ENCODE measurements at places on chromosomes 2 and 18.

GRCh38 chr18:61569176-61569892, 236.1 kb downstream of the CDH20 start:
- DNase-seq = no peak

DNA sequence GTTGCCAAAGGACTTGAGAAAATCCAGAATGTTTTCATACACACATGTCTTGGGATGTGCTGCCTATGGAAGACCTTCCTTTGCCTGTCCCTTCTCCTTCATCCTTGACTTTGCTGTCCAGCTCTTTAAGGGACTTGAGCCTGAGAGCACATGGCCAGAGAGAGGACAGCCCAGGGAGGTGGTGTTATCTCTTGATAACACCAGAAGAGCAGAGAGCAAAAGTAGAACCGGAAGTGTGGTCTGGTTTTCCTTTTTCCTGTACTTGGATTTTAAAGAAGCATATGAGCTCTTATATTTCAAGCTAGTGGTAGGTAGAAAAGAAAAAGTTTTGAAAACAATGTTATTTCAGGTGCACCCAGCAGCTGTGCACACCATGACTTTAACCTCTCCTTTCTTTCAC, 94.1 kb upstream of the ZNF532 start:
- no peak for DNase-seq

DNA sequence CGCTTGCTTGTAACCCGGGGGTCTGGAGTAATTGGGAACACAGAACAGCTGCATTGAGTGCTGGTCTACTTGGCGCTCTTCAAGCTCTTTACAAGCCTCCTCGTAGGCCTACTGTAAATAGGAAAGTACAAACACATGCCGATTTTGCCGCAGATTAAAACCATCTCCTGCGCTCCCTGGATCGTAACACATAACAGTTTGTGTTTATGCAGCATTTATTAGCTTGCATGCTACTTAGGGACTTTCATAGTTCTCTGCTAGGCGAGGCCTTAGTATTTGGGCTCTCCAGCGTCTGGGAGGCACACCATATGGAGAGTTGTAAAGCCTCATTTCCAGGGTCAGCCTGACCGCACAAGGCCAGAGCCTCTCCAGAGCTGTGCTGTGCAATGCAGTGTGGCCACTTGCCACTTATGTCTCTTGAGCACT, 84.0 kb upstream of the HAAO start:
- DNase-seq = no peak

DNA sequence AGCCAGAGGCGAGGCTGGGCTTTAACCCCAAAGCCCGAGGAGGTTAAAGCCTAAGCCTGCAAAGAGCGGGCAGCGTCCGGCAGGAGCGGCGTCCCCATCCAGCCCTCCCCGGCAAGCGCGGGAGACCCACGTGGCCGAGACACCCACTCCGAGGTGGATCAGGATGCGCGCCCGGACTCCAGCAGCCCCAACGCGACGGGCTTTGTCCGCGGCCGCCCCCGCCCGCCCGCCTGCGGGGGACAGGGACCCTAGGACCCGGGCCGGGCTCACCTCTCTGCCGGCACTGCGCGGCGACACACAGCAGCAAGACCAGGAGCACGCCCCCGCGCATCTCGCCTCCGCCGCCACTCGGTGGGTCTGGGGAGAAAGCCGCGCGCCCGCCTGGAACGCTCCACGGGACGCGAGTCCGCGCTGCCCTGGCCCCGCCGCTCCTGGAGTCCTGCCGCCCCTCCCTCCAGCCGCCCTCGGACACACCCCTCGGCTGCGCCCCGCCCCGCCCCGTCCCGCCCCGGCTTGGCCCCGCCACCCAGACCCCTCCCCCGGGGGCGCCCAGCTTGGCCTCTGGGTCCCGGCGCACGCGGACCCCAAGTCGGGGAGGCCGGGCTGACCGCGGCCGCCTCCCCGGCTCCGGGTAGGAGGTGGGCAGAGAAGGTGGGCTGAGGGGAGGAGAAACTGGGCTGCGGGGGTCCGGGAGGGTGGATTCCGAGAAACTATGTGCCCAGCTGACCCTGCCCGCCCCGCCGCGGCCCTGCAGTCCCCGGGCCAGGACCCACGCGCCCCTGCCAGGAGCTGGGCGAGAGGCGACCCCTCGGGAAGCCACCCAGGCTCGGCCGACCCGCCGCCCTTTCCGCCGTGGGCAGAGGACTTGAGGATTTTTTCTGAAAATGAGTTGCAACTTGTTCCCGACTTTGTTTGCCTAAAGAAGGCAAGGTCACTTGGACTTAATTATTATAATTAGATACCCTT, at the start of gene LAMA1:
LAMA1 (minus strand) TSS at position 408 of the 966 bp plus-strand sequence; CDS start at position 331, 77 bp downstream.
- no peak for DNase-seq

DNA sequence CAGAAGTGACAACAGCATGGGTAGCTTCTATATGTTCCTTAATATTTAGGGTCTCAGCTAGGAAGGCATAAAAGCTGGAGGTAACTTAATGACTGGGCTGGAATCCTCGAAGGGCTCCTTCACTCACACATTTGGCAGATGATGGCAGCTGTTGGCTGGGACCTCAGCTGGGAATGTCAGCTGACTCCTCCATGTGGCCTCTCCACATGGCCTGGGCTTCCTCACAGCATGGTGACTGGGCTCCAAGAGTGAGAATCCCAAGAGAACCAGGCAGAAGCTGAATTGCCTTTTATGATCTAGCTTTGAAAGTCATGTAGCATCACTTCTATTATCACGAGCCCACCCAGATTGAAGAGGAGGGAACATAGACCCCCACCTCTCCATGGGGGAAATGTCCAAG, 54.9 kb downstream of the TET3 start:
- DNase-seq = no peak

DNA sequence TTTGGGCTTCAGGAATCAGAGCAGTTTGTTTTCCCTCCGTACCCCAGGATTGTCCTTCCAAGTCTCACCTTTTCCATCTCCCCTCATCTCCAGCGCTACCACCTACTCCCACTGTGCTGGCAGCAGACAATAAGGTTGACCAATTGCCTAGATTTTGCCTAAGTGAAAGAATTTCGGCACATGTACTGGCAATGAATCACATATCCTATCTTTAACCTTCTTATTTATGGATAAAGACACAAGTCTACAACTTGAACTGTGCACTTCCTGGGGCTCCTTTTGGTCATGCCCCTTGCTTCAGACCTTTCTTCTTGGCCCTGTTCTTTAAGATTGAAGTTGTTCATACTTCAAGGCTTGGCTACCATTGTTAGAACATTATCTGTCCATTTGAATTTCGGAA, 71.4 kb downstream of the KCMF1 start:
- no peak for DNase-seq

DNA sequence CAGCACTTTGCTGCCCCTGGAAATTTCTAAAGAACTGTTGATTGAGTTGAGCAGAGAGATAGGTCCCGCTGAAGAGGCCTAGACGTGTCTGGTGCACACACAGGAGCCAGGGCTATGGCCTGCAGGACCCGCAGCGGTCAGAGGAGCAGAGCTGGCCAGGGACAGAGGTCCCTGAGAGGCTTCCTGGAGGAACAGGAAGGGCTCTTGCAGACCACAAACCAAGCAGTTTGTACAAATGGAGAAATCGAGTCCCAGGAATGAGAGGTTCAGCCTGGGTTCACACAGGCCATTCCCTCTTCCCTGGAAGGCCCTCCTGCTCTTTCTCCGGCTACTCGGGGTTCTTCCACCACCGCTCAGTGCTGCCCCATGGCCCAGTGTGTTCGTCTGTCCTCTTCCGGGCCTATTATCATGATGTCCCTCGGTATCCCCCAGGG, 1.2 kb upstream of the BIN1 start:
- DNase-seq = no peak

- no peak for DNase-seq
Measured at GRCh38 chr2:232386490-232386739, 7.9 kb downstream of the ALPP start.

DNA sequence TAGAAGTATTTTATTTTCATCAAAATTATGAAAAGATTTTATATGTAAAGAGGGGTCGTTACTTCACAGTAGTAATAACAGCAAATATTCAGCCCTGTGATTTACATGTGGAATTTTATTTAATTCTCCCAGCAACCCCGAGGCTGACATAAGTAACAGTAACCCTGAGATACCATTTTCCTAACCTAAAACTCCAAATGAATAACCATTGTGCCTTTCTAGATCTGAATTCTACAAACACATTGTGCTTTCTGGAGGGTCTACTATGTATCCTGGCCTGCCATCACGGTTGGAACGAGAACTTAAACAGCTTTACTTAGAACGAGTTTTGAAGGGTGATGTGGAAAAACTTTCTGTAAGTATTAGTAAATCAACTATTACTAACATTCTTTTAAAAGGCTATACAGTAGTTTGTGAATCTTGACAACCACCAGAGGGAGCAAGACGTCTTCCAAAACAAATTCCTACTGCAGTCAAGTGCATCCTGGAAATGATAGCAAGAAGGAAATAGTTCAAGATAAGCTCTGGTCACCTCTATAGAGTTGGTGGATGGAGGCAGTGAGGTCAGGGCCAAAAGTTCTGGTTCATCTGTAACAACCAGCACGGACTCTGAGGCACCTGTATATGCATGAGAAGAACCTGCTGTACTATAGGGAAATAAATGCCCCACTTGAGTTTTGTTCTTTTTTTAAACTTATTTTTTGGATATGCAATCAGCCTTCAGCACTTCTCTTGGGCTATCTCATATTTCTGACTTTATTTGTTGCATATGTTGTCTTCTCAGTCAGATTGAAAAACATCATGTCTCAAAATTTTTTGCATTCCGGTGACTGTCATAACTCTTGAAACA, 37.4 kb downstream of the ACTR2 start:
- peak; percentile 77 for DNase-seq

- DNase-seq = no peak
Measured at GRCh38 chr2:106178716-106179115, 15.4 kb downstream of the UXS1 start.

DNA sequence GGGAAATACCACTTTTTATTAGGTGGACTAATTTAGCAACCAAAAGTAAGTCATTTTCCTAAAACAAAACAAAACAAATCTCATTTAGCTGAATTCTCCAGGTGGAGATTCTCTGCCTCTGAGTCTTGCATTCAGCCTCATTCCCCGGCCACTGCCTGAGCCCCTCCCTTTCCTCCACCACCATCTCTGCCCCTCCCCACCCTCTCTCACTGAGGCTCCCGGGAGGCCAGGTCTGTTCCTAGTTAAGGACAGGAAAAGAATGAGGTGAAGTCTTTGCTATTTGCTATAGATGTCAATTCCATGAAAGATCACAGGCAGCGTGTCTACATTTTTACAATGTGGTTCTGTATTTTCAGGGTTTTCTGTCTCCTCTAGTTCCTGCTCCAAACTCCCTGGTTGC, 83.0 kb upstream of the SOX11 start:
- DNase-seq = no peak

DNA sequence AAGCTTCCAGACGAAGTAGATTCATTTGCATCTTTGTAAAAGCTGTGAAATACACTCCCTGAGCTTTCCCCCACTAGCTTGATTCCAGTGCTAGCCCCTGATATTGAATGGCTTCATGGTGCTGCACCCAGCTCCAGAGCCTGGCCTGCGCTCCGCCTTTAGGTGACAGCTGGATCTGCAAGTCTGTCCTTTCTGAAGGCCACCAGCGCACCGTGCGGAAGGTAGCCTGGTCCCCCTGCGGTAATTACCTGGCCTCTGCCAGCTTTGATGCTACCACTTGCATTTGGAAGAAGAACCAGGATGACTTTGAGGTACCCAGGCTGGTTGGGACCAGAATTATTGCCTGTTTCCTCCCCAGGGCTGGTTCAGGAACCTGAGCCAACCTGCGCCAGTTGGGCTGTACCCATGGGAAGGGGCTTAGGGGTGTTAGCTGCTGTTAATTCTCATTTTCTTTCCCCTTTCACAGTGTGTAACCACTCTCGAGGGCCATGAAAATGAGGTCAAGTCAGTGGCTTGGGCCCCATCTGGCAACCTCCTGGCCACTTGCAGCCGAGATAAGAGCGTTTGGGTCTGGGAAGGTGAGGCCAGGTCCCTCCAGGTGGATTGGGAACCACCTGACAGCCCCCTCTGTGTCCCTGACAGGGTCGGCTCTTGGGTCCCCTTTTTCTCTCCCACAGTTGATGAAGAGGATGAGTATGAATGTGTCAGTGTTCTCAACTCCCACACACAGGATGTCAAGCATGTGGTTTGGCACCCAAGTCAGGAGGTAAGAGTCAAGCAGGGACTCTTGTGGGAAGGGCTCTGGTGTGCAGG, 1.3 kb downstream of the CIAO1 start:
- DNase-seq = peak; percentile 54

- peak; percentile 73 for DNase-seq
Measured at GRCh38 chr18:54357082-54357659, 487 bp downstream of the STARD6 start.

DNA sequence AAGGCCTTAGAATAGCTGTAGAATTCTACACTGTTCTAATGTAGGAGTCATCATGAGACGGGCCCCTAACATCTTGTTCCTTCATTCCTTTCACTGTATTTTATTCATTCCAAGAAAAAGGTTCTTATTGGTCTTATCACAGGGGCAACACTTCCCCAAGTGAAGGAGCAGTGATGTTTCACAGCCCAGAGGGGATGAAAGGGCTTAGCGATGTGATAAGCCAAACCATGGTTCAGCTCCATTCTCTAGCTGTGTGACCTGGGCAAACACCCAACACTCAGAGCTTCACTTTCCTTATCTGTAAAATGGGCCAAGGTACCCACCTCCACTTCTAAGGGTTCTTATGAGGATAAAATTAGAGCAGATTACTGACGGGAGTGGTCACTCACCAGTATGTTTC, 25.4 kb upstream of the HS6ST1 start:
- DNase-seq = no peak

DNA sequence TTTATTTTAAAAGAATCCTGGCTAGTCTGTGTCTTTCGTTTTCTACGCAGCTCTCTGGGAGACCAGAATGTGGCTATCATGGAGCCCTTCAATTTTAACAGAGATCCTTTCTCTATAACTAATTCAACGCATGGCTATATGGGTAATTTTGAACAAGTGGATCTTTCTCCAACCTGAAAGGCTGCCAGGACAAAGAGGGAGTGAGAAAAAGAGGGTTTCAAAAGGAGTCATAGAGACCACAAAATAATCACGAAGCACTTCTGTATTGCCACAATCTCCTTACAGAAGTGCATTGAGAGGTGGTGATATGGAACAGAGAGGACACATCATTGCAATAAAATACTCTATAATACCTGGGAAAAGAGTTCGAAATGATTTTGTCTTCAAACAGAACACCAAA, 21.7 kb upstream of the CDH2 start:
- DNase-seq = no peak

- DNase-seq = peak; percentile 49
Measured at GRCh38 chr18:13629841-13630715, 96.3 kb downstream of the FAM210A start.

GRCh38 chr18:24006712-24007313, 7.7 kb upstream of the TTC39C start:
- no peak for DNase-seq

GRCh38 chr2:33893824-33894223, 294.7 kb upstream of the FAM98A start:
- no peak for DNase-seq

GRCh38 chr2:233083782-233084181, 23.6 kb downstream of the INPP5D start:
- no peak for DNase-seq

DNA sequence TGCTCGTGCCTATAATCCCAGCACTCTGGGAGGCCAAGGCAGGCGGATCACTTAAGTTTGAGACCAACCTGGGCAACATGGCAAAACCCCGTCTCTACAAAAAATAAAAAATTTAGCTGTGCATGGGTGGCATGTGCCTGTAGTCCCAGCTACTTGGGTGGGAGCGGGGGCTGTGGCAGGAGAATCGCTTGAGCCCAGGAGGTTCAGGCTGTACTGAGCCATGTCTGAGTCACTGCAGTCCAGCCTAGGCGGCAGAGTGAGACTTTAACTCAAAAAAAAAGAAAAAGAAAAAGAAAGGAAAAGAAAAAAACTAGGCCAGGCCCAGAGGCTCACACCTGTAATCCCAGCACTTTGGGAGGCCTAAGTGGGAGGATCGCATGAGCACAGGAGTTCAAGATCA, 30.8 kb downstream of the TWSG1 start:
- no peak for DNase-seq

Data from NCI-H526 (cell line).